Forelimb muscle (tissue), 1 donor: ENCODE measurements at places on chromosomes 7 and 10. TPM values are rescaled to one million over a fixed set of nuclear protein-coding genes. Genes with fewer than 3 reads are reported as not detected.

LRIT2 gene
- polyA plus RNA-seq, result not detected

GRCh38 chr7:134443396-134444070 lies 15.4 kb downstream of the AKR1B1 start:
- DNase-seq, result no peak

GRCh38 chr7:22219036-22219435 lies 137.9 kb downstream of the RAPGEF5 start:
- no peak for DNase-seq

TMEM270 gene
- not detected for polyA plus RNA-seq

DNA sequence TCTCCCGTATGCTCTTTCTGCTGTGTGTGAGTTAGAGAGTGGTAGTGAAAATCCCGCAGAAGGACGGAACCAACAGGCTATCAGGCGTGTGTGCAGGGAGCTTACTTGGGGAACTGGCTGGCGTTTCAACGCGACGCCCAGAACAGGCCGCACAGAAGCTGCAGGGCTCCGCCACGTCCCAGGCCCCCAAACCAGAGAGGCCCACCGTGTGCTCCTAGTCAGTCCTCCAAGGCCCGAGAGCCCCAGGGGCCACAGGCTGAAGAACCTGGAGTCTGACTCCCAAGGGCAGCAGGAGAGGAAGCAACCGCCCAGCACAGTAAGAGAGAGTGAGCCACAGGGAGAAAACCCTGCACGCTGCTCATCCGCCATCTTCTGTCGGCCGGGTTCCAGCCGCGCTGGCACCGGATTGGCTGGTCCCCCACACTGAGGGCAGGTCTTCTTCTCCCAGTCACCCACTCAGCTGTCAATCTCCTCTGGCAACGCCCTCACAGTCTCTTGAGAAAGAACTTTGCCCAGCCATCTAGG lies 730.6 kb upstream of the VSTM2A start:
- DNase-seq, result no peak

CAMK2B gene
- 22.9 TPM for polyA plus RNA-seq

KCNH2 gene
- polyA plus RNA-seq, result 24.5 TPM

CPN1 gene
- polyA plus RNA-seq, result not detected

DNA sequence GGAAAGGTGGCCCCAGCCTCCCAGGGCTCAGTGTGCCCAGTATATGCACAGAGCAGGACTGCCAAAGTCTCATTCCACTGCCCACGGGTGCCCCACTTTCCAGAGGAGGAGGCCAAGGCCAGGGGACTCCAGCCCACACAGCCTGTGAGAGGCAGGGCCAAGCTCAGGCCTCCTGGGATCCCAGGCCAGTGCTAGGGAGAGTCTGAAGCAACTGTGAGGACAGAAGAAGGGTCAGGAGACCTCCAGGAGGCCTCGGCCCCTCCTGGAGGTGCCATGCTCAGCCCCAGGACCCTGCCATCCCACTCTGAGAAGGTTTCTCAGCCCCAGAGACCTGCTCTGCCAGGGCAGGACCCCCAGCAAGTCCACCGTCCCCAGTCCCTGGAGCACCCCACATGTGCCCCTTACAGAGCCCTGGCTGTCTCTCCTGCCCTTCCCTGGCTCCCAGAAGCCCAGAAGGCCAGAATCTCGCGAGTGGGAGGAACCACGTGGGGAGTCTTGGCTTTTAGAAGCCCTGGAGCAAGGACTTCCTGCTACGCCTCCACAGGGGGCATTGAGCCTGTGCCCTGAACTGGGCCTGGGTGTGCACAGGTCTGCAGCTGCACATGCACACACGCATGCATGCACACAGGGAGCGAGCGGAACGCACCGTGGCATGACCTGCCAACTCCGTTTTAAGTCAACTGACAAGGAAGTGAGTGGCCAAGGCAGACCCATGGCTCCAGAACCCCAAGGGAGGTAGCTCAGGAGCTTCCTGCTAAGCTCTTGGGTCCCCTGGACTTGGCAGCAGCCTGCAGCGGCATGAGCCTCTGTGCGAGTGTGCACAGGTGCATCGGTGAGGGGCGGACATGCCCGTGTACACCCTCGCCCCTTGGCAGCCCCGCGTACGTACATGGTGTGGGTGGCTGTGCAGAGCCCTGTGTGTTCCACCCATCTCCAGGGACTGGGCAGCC lies 33.6 kb downstream of the ZCCHC24 start:
- no peak for DNase-seq

GRCh38 chr7:97025130-97025499 lies 484 bp upstream of the DLX5 start:
- no peak for DNase-seq

DNA sequence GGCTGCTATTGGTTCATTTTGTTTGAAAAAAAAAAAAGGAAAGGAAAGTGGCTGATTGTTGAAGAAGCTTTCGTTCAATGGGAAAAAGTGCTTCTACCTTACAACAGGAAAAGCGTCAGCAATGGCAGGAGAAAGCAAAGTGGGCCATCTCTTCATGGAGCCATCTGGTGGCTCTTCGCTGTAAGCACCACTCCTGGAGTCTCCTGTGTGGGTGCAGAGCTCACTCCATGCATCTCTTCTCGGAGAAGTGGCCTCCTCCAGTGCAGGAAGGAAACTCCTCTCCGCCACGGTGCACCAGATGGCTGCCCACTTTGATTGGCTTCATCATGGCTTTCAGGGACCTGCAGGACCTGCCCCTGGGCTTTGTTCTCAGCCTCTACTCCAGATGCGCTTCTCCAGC lies 250.9 kb downstream of the PTEN start:
- DNase-seq, result no peak

DNA sequence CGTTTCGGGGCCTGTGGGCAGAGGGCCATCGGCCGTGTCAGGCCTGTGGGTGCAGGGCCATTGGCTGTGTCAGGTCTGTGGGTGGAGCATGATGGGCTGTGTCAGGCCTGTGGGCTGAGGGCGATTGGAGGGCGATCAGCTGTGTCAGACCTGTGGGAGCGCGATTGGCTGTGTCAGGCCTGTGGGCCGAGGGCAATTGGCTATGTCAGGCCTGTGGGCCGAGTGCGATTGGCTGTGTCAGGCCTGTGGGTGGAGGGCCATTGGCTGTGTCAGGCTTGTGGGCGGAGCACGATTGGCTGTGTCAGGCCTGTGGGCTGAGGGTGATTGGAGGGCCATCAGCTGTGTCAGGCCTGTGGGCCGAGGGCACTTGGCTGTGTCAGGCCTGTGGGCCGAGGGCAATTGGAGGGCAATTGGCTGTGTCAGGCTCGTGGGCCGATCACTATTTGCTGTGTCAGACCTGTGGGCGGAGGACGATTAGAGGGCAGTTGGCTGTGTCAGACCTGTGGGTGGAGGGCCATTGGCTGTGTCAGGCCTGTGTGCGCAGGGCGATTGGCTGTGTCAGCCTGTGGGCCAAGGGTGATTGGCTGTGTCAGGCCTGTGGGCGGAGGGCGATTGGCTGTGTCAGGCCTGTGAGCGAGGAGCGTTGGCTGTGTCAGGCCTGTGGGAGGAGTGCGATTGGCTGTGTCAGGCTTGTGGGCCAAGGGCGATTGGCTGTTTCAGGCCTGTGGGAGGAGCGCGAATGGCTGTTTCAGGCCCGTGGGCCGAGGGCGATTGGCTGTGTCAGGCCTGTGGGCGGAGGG lies 54.1 kb downstream of the DYNC2I1 start:
- DNase-seq, result no peak

MEOX2 gene
- polyA plus RNA-seq, result 52.5 TPM

ZNF853 gene
- 16.6 TPM for polyA plus RNA-seq

GRCh38 chr10:128062881-128063563 lies 63.2 kb downstream of the MKI67 start:
- no peak for DNase-seq

DNA sequence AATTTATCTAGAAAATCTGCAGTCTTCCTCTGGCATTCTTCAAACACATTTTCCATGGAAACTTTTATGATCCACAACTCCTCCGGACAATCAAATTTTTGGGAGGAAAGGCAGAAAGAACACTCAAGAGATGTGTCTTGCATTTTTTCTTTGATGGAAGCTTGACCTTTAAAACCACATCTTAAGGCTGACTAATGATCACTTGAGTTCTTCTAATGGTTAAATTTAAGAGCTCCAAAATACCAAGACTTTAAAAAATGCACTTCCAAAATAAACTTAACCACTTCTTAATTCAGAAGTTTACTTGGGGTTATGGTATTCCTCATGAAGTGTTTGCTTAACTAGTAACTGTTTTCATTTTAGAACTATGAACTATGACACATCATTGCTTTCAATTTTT lies 43.3 kb downstream of the ETV1 start:
- DNase-seq, result no peak

DNA sequence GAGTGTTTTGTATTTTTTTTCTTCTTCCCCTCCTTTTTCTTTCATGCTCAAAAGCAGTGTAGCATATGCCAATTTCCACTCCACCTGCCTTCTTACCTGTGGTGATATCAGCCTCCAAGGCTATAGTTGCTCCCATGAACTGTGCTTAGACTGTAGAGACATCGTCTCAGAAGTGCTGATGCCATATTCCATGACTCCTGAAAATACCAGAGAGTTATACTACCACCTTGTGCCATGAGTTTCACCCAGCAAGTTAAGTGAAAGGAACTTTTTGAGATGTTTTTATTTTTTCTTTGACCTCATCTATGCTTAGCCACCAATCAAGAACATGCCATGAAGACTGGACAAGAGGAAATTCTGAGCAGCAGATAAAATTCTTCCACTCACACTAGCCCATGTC lies 142.8 kb upstream of the SEMA3E start:
- no peak for DNase-seq

WEE2 gene
- 0.09 TPM for polyA plus RNA-seq

- no peak for DNase-seq
These were observed 36.3 kb downstream of the RBM20 start for GRCh38 chr10:110680273-110681020.

DNA sequence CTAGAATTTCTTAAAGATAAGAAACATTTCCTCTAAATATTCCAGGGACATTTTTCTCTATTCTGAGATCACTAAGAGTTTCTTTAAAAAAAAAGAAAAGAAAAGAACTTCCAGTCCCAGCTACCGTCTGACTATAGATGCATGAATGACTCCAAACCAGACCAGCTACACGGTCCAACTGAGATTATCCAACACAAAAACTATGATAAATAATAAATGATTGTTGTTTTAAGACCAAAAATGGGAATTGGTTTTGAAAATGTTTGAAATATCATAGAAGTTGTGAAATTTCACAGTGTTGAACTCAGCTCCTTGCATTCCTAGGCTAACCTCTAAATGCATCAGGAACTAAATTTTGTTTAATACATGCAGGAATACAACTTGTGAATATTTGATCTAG lies 1619.6 kb upstream of the LRRTM3 start:
- no peak for DNase-seq

DNA sequence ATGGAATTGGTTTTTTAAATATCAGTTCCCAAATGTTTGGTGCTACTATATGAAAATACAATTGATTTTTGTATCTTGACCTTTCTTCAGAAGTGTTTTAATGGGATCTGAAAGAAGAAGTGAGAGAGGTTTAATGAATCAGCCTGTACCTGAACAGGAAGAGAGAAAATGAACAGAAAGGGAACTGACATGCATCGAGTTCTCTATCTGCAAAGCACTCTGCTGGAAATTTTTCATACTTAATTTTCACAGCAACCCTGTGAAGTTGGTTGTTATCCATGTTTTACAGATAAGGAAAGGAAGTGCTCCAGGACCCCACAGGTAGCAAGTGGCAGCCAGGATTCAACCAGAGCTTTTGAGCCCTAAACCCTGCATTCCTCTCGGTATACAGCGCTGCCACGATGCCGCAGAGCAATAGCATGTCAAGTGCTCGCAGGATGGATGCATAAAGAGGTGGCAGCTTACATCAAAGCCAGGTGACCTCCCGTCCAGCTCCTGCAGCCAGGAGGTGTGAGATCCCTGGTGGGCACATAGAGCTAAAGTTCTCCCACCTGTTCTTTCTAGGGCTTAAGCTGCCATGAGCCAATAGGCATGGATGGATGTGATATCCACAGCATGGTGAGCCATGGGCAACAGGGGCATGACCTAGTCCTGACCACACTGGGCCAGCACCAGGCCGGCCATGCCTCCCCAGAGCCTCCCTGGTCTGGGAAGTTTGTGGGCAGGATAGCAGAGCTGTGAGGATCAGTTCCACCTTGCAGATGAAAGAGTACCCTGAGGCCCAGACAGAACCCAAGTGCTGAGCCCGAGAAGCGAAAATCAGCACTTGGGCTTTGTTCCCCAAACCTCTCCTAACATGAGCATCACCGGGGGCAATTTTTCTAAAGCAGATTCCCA lies 57.2 kb downstream of the CALML3 start:
- DNase-seq, result no peak

GRCh38 chr10:119177708-119178371 lies 772 bp downstream of the PRDX3 start:
- DNase-seq, result no peak

GRCh38 chr10:94103801-94104221 lies 110.1 kb downstream of the PLCE1 start:
- peak; percentile 75 for DNase-seq

DNA sequence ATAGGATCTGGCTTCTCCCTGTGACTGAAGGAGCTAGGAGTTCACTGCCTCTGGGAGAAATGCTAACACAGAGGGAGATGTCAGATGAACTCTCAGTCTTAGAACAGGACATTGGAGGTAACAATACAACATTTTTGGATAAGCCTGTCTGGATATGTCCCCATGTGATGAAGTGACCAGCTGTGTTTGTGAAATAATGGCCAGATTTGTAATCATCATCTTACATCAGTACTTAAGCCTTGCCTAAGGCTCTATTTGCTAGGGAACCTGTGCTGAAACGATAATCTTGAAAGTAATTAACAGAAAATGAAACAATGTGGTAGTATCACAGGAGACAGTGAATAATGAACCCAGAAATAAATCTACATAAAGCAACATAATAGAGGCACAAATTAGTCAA lies 56.2 kb downstream of the CRPPA start:
- DNase-seq, result no peak

NFE2L3 gene
- polyA plus RNA-seq, result 5.3 TPM

GRCh38 chr10:104429846-104430245 lies 76.2 kb downstream of the CFAP58 start:
- DNase-seq, result no peak

GRCh38 chr7:108292541-108292940 lies 162.4 kb upstream of the LAMB4 start:
- DNase-seq, result no peak

DDX56 gene
- polyA plus RNA-seq, result 56.7 TPM

DNA sequence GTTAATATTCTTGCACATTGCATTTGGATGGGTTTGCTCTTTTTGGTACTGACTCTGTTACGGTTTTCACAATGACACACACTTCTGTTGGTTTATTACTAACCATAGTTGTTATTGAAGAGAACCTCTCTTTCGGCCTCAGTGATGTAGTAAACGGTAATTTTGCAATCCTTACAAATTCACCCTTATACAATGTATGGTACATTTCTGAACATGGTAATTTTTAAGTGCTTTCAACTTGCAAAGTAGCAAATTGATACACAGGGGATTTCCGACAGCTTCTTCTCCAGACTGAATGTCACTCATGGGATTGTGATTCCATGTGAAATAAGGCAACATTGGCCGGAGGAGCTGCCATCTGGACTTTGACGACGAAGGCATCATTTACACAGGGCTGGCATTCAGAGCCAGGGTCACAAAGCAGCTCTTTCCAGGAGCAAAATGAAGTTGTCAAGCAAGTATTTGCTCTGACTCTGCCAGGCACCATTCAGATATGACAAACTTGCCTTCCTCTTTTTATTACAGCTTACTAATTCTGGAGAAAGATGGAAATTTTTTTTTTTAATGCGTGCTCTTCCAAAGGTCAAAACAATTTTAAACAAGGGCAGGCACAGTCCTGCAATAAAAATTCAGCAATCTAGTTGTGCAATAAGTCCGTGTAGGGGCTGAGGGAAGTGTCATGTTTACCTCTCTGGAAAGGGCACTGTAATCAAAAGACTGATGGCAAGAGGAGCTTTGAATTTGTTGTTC lies 711.5 kb upstream of the C7orf33 start:
- no peak for DNase-seq

A1CF gene
- 0.10 TPM for polyA plus RNA-seq
